K562 (cell line): ENCODE measurements at places on chromosomes 13 and 19. TPM values are rescaled to one million over a fixed set of nuclear protein-coding genes. Genes with fewer than 3 reads are reported as not detected.

- no peak for DNase-seq
Measured at GRCh38 chr19:31340042-31341025, 8.9 kb downstream of the TSHZ3 start.

DNA sequence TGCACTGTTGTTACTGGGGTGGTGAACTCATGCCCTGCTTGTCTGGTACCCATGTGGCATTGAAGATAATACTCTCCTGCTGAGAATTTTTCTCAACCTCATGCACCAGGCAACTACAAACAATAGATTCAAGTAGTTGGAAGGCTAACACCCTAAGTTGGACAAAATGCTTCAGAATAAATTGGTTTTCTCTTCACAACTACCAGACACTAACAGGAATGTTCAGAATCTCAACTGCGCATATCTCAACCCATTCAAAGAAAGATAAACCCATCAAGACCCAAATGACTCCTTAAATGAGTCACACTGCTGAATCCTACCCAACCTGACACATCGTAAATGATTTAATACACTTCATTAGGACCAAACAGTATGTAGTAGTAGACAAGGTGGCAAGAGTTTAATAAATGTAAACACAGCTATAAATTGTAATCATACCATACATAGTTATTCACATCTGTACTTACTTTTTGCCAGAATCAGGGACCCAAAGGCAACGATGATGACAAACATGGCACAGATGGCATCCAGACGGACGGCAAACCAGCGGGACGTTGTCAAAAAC is 227.4 kb downstream of the ABCC4 start:
- DNase-seq = no peak

DNA sequence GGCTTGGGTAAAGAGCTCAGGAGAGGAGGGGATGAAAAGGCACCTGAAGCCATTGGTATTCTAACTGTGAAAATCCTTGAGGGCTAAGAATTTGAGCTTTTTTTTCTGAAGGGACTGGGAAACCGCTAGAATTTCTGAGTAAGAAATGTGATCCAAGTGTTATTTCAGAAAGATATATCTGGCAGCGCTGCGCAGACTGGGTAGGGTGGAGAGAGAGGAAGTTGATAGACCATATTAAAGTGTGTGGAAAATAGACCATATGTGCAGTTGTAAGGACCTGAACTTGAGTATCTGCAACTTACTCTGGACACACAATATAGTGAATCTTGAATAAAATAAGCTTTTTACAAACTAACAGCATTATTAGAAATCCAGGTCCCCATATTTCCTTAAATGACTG is 427.4 kb downstream of the NDFIP2 start:
- DNase-seq = no peak

GRCh38 chr13:80072231-80072630 is 268.7 kb downstream of the SPRY2 start:
- DNase-seq = no peak

- peak; percentile 17 for DNase-seq
Measured at GRCh38 chr13:32639502-32640105, 53.4 kb downstream of the PDS5B start.

The ATP8B3 gene
- 10.1 and 11.9 TPM in 2 replicates for polyA plus RNA-seq

DNA sequence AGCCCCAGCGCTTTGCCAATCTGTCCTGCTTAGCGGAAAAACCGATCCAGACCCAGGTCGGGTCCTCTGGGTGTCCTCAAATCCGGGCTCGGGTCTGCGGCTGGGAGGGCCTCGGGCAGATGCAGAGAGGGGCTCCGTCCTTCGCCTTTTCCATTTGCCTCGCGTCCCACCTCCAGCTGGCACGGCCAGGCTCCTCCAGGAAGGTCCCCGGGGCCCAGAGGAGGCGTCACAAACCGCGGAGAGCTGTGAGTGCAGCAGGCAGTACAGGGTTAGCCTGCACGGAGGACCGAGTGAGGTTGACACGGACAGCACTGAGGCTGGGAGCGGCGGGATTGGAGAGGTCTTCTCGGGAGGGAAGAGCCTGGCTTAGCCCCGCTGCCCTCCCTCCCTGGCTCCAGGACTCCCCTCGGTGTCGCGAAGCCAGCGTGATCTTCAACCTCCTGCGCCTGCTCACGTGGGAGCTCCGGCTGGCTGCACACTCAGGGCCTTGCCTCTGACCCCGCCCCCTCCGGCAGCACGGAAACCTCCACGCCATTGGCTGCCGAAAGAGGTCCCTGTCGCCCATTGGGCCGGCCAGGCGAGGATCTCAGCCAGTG is 2.8 kb upstream of the IFNL2 start:
- no peak for DNase-seq

DNA sequence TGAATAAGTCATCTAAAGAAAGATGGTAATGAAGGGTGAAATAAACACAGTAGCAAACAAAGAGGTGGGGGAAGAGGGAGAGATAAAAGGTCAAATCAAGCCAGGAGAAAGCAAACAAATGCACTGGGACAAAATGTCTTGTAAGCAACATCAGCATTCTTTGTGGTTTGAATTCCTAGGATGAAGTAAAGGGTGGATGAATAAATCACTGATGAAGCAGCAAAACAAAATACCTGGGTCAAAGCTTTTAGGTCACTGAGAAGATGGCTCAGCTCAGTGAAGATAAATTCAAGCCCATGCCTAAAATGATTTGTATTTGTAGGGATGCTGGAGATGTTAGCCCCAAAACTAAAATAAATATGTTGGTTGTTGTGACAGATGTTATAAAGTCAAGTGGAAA is 86.5 kb upstream of the FBXL3 start:
- DNase-seq = no peak

DNA sequence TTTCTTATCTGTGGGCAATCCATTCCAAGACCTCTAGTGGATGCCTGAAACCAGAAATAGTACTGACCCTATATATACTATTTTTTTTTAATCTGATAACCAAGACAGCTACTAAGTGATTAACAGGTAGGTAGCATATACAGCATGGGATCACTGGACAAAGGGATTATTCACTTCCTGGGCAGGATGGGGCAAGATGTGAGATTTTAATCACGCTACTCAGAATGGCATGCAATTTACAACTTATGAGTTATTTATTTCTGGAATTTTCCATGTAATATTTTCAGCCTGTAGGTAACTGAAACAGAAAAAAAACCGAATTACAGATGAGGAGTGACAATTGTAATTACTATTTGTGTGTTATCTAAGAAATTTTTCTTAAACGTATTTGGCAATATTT is 41.2 kb downstream of the ZIC2 start:
- DNase-seq = no peak

GRCh38 chr13:23769401-23769800 is 119.8 kb downstream of the MIPEP start:
- no peak for DNase-seq

The MEIOSIN gene
- 1.2 and 1.6 TPM in 2 replicates for polyA plus RNA-seq

GRCh38 chr13:112434937-112435523 is 58.9 kb downstream of the SPACA7 start:
- no peak for DNase-seq

DNA sequence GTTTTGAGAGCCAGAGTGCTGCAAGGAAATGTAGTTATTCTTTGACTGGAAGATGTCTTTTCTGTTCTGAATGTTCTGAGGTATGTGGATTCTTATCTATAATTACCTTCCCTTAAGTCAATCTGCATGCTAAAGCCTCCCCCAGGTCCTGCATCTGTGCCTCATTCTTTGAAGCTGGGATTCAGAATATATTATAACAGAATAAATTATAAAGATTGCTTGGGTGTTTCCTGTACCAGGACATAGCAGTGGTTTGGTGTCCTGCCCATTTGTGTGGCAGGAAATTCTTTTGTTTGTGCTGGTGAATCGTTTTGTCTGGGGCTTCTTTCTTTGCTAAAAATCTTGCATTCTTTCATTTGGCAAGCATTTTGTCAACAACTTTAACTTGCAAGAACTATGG is 60.2 kb downstream of the ITGBL1 start:
- no peak for DNase-seq

The MAP4K1 gene
- 0.50 and 0.99 TPM in 2 replicates for polyA plus RNA-seq

The FPR1 gene
- polyA plus RNA-seq = 1.7 TPM in 1 of 2 replicates, not detected in the other

The FAM216B gene
- polyA plus RNA-seq = not detected in 2 replicates

DNA sequence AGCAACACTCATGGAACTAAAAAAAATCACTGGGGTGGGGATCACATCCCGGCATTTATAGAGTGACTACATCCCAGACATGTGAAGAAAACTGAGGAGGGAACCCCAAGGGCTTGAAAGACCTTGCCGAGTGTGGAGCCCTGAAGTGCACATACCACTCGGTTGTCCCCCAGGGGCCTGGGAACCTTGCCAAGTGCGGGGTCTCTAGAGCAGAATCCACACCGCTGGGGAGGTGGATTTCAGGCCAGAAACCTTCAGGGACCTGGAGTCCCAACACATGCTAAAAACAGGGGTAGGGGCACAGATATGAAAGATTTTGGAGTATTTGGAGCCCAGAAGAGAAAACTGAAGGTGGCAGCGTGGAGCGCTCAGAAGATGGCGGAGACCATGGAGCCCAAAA is 35.2 kb downstream of the ERICH4 start:
- DNase-seq = no peak

DNA sequence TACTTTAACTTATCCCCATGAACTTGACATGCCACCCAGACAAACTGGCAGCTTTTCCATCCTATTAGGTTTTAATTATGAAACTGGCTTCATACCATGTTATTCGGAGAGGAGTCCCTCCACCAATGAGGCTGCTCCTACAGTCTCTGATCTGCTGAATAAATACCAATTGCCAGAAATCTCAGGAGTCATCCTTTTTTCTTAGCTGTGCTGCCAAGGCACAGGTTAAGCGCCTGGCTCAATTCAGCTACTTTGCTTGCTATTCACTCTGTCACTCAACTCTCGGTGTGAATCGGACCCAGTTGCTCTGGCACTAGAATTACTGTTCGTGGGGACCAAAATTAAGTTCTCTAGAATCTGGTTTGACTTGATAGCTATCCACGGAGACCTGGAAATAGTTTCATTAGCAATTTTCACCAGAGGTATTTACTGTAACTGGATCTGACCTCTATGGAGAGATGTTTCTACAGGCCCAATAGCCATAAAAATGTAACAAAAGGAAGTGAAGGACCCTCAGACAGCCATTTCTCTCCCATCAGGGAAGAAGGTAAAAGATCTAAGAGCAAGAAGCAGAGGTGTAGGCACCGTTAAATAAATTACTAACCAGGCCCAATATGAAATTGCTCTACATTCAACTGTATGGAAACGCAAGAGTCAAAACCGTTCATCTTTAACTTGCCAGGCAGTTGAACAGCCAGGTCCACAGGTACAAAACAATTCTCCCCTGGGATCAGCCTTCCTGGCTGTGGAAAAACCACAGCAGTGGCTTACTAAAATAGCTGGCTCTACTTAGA is 5.4 kb downstream of the ZC3H4 start:
- DNase-seq = no peak

The PRR36 gene
- polyA plus RNA-seq = not detected in 2 replicates

GRCh38 chr19:36120984-36121358 is 5.7 kb downstream of the TBCB start:
- DNase-seq = no peak

GRCh38 chr19:41321600-41322270 is 11.8 kb downstream of the CCDC97 start:
- peak; percentile 77 for DNase-seq

GRCh38 chr19:58319241-58319640 is 7.6 kb upstream of the ZSCAN22 start:
- no peak for DNase-seq
